T follicular helper cell (primary cell): ENCODE measurements at places on chromosomes 6 and 20.

- no peak for DNase-seq
Measured at GRCh38 chr6:25934735-25935313, 4.3 kb upstream of the SLC17A2 start.

GRCh38 chr6:122709922-122710512, 69.5 kb upstream of the FABP7 start:
- DNase-seq, result no peak

- DNase-seq, result no peak
Measured at GRCh38 chr6:166936079-166936787, 20.1 kb downstream of the RNASET2 start.

- DNase-seq, result no peak
Measured at GRCh38 chr20:37850724-37851355, 52.1 kb upstream of the VSTM2L start.

DNA sequence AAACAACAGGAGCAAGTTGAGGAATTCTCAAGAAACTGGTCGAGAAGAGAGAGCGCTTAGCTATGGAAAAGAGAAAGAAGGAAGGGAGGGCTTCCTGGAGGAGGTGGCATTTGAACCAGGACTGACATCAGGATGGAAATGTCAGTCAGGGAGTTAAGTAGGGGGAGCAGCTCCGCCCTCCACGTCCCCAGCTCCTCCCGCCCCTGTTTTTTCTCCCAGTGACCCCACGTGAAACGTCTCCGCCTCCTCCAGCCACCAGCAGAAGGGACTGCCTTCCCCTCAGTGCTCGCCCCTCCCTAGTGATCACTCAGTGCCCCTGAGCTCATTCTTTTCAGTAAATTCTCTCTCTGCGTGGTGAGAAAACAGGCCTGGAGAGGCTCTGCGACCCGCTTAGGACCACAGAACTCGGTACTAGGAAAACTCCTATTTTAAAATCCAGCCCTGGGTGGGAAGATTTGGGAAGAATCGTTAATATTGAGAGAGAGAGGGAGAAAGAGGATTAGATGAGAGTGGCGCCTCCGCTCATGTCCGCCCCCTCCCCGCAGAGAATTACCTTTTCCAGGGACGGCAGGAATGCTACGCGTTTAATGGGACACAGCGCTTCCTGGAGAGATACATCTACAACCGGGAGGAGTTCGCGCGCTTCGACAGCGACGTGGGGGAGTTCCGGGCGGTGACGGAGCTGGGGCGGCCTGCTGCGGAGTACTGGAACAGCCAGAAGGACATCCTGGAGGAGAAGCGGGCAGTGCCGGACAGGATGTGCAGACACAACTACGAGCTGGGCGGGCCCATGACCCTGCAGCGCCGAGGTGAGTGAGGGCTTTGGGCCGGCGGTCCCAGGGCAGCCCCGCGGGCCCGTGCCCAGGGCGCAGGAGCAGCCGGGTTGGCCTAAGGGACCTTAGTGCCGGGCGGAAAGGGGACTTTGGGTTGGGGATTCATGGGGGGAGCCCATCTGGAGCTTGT, 4.6 kb downstream of the HLA-DPB1 start:
- DNase-seq, result no peak

DNA sequence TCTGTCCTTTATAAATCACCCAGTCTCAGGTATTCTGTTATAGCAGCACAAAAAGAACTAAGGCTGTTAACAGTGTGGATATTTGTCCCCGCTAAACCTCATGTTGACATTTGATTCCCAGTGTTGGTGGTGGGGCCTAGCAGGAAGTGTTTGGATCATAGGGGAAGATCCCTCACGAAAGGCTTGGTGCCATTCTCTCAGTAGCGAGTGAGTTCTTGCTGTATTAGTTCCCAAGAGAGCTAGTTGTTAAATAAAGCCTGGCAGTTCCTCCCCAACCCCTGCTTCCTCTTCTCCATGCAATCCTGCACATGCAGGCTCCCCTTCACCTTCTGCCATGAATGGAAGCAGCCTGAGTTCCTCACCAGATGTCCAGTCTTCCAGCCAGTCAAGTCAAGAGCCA, 29.8 kb upstream of the ERVFRD-1 start:
- no peak for DNase-seq

DNA sequence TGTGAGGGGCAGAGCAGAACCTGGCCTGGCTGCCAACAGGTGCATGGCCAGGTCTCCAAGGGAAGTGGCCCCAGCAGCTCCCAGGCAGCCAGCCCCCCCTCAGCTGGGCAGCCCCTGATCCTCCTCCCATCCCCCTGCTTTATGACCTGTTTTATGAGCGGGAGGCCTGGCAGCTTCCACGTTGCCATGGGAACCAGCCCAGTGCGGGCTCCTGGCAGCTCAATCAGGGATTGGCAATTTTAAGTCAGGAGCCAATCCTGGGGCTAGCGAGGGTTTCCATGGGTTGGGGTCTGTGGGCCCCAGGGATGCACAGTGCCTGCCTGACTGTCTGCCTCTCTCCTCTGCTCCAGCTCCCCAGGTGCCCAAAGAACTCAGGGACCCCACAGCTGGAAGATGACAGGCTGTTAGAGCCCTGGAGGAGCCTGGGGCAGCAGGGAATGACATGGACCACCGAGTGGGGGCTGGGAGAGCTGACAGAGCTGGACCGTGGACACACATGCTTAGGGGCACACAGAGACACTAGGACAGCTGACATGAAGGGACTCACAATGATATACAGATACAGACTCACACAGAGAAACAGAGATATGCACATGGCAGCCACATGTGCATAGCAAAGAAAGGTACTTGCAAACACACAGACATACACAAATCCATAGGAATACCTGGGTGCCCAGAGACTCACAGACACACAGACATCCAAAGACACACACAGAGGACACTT, 56.5 kb upstream of the SIRPA start:
- no peak for DNase-seq

- no peak for DNase-seq
Measured at GRCh38 chr6:34904990-34905613, 16.0 kb downstream of the ANKS1A start.

DNA sequence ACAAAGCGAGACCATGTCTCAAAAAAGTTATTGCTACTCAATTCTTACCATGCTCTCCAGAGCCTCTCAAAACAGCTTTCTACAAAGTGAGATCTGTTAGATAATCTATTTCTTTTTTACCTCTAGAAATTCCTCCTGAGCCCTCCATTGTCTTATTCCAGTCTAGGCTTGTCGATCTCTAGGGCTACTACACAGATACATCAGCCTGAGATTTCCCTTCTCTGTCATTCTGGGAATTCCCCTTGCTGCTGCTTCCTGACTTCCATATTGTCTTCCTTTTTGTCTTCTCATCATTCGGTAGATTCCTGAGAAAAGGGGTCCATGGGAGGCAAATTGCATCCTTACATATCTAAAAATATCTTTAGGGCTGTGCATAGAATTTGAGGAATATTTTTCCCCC, 75.6 kb upstream of the GNRH2 start:
- no peak for DNase-seq

- no peak for DNase-seq
Measured at GRCh38 chr20:40970218-40970617, 58.4 kb upstream of the TOP1 start.

GRCh38 chr6:14222956-14223355, 105.4 kb downstream of the CD83 start:
- DNase-seq, result no peak

DNA sequence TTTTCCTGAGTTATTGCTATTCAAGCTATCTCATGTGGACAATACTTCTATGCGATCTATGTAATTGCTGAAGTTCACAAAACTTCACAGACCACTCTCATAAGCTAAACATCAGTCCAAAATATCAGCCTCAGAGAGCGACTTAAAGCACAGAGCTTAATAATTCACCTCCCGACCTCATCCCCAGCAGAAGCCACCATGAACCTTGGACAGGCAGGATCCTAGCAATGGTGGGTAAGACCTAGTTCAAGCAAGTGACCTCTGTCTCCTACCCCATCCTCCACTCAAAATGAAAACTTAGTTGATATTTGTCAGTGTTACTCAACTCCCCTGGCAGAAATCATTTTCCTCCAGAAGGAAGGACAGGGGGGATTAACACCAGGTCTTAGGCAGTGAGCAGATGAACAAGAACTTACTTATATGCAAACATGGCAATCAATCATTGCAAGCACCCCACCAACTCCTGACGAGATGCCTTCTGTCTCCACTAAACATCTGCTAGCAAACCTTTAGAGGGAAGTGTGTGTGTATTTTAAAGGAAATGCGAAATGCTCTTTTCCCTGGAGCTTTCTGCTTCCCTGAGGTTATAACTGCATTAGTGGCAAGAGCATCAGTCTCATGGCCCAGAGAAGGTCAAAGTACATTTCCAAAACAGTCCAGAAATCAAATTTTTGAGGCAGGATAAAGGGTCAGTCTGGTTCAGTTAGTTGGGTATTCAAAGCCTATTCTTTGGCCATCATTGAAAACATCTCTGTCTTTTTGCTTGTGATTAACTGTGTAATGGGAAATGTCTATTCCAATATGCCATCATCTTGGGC, 90.0 kb downstream of the SLC22A23 start:
- DNase-seq, result no peak

DNA sequence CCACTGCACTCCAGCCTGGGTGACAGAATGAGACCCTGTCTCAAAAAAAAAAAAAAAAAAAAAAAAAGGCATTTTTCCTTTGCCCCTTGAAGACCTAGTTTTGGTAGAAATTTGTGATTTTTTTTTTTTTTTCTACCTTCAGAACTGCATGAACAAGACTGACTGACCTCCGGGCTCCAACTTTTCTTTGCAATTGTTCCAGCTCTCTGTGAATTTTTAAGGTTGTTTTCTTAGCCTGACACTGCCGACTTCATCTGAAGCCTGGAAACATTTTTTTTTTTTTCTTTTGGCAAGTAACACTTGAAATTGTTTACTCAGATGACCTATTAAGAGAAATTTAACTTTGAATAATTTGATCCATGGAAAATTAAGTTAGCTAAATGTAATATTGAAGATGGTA, 73.0 kb downstream of the SLC24A3 start:
- DNase-seq, result no peak

DNA sequence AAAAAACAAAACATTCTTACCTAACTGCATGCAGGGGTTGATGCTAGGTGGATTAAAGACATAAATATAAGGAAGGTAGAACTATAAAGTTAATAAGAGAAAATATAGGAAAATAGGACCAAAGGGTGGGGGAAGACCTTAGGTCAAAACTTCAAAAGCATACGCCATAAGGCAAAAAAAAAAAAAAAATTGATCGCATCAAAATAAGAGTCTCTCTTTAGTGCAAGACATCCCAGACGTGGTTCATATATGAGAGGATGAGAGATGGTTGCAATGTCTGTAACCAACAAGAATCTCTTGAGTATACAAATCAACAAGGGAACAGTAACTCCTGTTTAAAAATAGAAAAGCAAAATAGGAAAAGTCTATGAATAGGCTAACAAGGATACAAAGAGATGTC, 8.5 kb downstream of the BAG2 start:
- no peak for DNase-seq

DNA sequence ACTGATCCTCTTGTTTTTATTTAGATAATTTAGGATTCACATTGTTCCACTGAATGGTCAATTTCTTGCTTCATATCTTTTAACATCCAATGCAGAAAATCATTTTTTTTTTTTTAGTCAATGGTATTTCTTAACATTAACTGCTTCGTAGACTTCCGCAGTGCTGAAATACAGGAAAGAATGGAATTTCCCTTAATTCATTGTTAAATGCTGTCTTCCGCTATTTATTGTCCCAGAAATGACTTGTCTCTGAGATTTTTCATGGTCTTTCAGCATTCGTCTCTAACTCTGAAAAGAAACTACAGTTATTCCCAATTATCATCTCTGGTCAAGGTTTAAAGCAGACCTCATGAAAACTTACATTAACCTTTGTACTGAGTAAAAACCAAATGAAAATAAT, 1029.1 kb upstream of the MANEA start:
- DNase-seq, result no peak

DNA sequence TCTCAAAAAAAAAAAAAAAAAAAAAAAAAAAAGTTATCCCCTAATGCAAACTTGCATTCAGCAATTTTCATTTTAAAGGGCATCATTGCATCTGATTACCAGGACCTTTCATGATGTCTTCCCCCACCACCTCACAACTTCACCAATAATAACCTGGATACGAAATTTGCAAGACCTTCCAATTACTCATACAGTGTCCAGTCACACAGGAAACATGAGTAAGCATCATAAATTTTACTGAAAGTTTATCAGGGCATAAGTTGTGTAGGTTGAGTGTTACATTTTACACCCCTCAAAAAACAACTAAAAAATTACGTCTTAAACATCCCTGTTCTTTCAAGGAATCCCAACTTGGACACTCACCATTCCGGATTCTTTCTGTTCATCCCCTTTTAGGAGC, 79.1 kb upstream of the ANKEF1 start:
- no peak for DNase-seq

- DNase-seq, result no peak
Measured at GRCh38 chr6:124226396-124226795, 422.7 kb downstream of the NKAIN2 start.

DNA sequence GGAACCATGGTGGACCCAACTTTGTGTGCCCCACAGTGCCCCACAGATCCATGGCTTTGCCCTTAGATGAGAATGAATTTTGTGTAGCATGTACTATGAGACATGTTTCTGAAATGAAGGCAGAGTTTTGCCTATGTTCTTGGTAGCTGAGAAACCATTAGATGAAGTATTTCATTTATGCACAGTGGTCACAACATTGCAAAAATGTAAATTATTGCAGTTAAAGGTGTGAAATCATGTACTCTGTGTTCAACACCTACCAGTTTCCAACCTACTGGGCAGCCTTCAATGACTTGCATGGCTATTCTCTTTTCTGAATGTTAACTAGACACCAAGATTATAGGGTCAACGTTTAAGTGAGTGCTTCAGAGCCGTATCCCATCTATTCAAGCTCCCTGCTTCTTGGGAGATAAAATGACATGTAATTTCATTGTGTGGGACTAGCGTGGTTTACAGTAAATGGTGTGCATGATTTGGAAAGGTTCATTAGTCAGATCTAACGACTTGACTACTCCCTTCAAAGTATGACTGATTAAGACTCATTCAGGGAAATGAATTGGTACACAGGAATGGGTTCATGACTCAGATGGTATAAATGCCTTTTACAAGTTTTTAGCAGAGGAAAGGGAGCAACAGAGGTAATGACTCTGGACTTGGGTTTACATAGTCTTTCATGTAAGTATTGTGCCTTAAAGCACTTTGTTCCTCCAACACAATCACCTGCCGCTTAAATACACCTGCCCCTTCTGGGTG, 106.1 kb upstream of the AKIRIN2 start:
- DNase-seq, result no peak

DNA sequence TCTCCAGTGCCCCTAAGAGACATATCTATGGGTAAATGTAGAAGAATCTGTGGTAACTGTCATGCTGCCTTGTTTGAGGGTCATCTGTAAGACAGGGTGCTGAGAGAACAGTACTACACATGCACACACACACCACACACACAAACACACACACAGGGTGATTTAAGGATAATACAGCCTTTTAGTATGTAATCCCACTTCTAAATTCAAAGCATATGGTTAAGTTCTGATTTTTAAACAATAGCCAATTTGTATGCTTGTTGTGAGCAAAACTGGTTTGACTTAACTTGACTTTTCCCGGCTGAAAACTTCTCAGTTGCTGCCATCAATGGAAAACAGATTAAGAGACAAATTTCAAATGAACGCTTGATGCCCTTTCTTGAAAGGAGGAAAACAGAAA, 241.8 kb downstream of the ADGRG6 start:
- DNase-seq, result no peak

GRCh38 chr20:41032271-41032670, 3.6 kb downstream of the TOP1 start:
- no peak for DNase-seq

- no peak for DNase-seq
Measured at GRCh38 chr6:3323148-3323547, 64.4 kb downstream of the PSMG4 start.
